Cerebellum (tissue), 4 donors: ENCODE measurements at places on chromosomes 7 and 10. TPM values are rescaled to one million over a fixed set of nuclear protein-coding genes. Genes with fewer than 3 reads are reported as not detected.

Gene NAT16
- total RNA-seq: 2.1 TPM

Gene HNRNPA2B1
- 193 TPM for total RNA-seq

Gene BMPR1A
- 51.8 TPM for total RNA-seq

Gene LIPF
- 0.27 TPM for total RNA-seq

Gene MKRN1
- 74.8 TPM for total RNA-seq

Gene PTER
- total RNA-seq: 0.45 TPM

Gene FAM25A
- not detected for total RNA-seq

Gene DKK1
- total RNA-seq: 2.0 TPM

Gene ZNF117
- 52.9 TPM for total RNA-seq

Gene KCNMA1
- 109 TPM for total RNA-seq

Gene NEBL
- 38.9 TPM for total RNA-seq

Gene HOXA10
- not detected for total RNA-seq

Gene POMZP3
- 4.3 TPM for total RNA-seq

Gene SNCG
- total RNA-seq: 8.9 TPM

Gene GPC2
- 57.9 TPM for total RNA-seq

Gene PAX2
- total RNA-seq: 13.2 TPM
